ENCODE measurements at places on chromosomes 11 and 22. TPM values are rescaled to one million over a fixed set of nuclear protein-coding genes. Genes with fewer than 3 reads are reported as not detected.

DNA sequence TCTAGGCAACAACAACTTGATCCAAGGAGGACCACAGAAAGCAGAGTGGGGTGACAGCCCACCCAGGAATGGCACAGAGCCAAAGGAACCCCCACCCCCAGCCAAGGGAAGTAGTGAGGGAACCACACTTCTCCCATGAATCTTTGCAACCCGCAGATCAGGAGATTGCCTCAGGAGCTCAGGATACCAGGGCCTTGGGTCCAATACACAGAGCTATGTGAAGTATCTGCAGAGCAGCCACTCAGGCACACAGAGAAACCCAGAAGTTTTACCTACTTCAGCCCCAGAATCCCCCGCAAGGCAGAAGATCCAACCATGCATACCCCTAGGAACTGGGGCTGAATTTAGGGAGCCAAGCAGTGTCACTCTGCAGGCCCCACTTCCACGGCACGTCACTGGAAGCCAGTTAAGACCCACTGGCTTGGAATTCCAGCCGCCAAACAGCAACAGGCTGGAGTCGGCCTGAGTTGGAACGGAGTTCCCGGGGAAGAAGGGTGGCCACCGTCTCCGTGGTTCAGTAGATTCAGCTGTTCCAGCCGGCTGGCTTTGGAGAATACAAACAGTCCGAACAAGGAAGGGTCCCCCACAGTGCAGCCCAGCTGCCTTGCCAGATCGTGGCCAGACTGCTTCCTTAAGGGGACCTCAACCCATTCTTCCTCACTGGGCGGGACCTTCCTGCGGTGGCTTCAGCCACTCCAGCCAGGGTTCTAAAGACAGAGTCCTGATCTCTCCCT lies 174.1 kb downstream of the TTC28 start:
- DNase-seq, result no peak

C11orf91 gene
- total RNA-seq, result not detected

GRCh38 chr22:46602025-46602424 lies 18.2 kb upstream of the GRAMD4 start:
- DNase-seq, result no peak

- no peak for DNase-seq
Measured at GRCh38 chr11:18455686-18456372, at the start of gene LDHAL6A. Gene LDHAL6A, plus strand, starts transcription at chr11:18455856. Its CDS starts 825 bp downstream, at chr11:18456681.

CDCA5 gene
- total RNA-seq, result 3.3 TPM

GRCh38 chr11:70158201-70158600 lies 44.9 kb upstream of the FADD start:
- DNase-seq, result peak; percentile 94

DNA sequence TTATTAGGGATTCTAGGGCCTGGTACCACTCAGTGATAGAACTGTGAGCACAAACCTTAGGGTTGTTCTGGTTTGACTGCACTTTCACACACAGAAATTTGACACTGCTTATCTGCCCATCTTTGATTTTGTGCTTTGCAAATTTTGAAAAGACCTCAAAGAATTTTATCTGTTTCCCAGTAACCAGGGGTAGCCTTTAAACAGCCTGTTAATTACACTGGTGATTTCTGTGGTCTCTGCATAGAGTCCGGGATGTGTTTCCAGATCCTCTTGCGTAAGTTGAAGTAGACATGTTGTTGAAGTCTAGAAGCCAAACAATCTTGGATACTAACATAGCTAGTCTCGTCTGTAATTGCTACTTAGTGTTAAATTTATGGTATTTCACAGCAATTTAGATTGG lies 75.3 kb downstream of the C22orf31 start:
- DNase-seq, result no peak

DNA sequence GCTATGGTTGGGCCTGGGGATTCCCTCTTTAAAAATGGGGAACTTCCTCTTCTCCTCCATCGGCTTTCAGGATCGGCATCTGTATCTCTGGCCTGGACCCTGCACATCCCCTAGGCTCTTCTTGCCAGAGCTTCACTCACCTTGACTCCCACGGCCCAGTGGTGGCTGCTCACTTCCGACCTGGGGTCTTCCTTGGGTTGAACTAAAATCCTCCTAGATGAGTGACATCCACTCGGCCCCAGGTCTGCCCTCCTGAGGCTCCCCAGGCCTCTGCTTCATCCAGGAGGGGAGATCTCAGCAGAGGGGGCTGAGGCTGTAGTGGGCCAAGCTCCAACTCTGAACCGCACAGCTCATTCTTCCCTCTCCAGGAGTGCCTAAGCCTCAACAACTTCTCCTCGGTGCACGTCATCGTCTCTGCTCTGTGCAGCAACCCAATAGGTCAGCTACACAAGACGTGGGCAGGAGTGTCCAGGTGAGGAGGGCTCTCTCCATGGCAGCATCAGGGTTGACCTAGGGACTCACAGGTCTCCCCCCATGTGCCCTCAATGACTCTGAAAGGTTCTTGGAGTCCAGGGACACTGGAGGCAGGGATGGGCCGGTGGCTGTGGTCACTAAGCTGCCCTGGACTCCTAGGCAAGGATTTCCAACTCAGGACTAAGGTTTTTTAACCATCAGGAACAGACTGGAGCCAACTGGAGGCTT lies 3.3 kb downstream of the RGL4 start:
- DNase-seq, result no peak

SLC1A2 gene
- 0.72 TPM for total RNA-seq

- no peak for DNase-seq
Measured at GRCh38 chr11:134677891-134678551, 266.0 kb upstream of the B3GAT1 start.

- no peak for DNase-seq
Measured at GRCh38 chr11:86702220-86702983, 30.0 kb upstream of the ME3 start.

- no peak for DNase-seq
Measured at GRCh38 chr11:7246179-7246578, 5.5 kb upstream of the SYT9 start.

RASL10A gene
- not detected for total RNA-seq

- DNase-seq, result peak; percentile 78
Measured at GRCh38 chr22:41482319-41482935, 13.5 kb downstream of the ACO2 start.

MRGPRX3 gene
- total RNA-seq, result not detected

- no peak for DNase-seq
Measured at GRCh38 chr11:116072601-116073410, 568.6 kb upstream of the CADM1 start.

KCNJ1 gene
- not detected for total RNA-seq

All from osteoblast (primary cell).